CD4-positive, alpha-beta T cell treated with Interleukin-4 for 4 hours (primary cell): ENCODE measurements at places on chromosomes 5 and 9.

- DNase-seq: no peak
Observed at GRCh38 chr5:150189326-150189725, 536 bp upstream of the SLC6A7 start.

- no peak for DNase-seq
Observed at GRCh38 chr5:139141446-139142204, 56.5 kb downstream of the SIL1 start.

- no peak for DNase-seq
Observed at GRCh38 chr9:95736370-95736769, 139.1 kb upstream of the ERCC6L2 start.

- DNase-seq: no peak
Observed at GRCh38 chr5:67033880-67034651, 162.5 kb downstream of the CD180 start.

GRCh38 chr9:28770226-28770625, 1196.9 kb upstream of the C9orf72 start:
- DNase-seq: no peak

DNA sequence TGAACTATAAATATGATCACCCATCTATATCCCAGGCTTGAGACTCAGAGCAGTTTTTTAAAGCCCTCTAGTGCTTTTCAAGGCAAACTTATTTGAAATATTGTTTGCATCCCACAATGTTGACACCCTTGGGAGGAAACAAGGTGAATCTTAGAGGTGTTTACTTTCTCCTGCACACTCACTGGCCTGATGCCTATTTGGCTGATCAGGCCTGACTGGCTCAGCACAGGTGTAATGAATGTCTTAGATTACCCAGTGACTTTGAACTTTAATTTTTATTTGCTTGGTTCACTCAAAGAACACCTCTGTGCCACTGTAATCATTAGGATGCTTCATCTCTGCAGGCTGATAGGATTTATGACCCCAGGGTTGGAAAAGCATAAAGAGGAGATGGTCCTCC, 158.3 kb downstream of the KCTD16 start:
- no peak for DNase-seq

GRCh38 chr5:172953776-172954675, 5.2 kb upstream of the RPL26L1 start:
- DNase-seq: no peak

DNA sequence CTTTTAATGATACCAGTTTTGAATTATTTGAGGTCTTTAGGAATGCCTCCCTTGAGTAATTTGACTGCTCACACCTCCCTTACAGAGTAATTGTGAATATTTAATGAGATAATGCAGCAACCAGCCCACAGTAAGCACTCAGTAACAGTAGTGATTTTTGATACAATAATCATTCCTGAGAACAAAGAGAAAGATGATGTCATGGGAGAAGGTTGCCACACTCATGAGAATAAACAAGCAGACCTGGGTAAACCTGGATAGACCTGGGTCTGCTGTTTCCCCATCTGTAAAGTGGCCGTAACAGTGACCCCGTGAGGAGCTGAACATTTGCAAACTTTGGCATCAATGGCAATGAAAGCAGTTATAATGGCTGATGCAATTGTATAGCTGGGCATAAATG, 4.2 kb downstream of the C1QTNF2 start:
- no peak for DNase-seq

DNA sequence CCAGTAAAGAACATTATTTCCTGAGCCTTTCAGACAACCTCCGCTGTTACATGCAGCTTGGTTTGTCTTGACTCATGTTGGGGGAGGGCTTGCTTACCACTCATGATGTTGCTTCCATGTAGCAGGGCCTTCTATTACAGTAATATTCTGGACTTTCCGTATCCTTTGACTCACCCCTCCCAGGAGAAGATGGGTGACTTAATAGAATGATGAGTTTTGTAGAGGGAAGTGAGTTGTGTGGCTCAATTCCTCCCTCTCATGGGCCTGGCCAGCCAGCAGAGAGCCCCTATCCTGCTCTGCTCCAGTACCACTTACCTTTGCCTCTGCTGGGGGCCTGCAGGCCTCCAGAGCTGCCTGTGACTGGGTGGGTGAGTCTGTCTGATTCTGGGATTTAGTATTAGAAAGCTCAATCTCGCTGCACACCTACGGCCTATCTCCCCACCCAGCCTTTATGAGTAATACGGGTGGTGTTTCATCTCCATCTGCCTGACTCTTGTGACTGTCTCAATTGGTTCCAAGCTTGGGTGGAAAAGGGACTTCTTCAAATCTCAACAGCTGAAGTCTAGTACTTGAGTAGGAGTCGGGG, 52.6 kb upstream of the KLF9 start:
- no peak for DNase-seq

GRCh38 chr9:104361207-104361606, 142.9 kb upstream of the OR13F1 start:
- DNase-seq: no peak

DNA sequence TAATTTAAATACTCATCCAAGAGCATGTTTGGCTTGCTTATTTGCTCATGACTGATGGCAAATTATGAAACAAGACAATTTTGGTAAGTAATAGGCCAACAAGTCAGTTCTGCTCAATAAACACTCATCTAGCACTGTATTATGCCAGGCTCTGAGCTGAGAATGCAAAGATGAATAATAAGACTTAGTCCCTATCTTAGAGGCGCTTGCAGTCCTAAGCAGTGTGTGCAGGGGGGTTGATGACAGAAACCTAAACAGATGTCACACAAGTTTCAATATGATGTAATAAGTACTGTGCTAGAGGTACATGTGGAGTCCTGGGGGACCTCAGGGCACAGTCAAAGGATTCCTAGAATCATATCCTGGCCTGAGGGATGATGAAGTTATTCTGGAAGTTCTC, 287.6 kb upstream of the ADRA1B start:
- DNase-seq: no peak

GRCh38 chr5:108216890-108217289, 165.0 kb downstream of the FBXL17 start:
- no peak for DNase-seq

DNA sequence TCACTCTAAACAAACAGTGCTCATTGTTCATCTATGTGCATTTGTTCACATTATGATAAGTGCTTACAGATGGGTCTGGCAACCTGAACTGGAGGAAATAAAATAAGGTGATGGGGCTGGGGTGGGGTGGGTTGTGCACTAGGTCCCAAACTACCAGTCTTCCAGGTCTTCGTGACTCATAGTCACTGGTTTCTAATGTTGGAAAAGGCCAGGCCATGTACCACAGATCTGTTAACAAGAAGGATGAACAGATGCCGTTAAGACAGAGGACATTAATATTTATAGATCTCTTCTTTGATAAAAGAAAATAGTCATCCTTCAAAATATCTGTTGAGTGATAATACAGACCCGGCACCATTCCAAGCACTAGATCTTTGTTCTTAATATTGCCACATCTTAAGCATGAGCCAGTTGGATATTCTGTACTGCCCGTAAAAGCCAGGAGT, 71.4 kb upstream of the STARD4 start:
- no peak for DNase-seq

GRCh38 chr5:8184455-8185063, 315.6 kb downstream of the MTRR start:
- DNase-seq: no peak

GRCh38 chr5:55915783-55916182, 64.6 kb downstream of the IL31RA start:
- DNase-seq: no peak

- no peak for DNase-seq
Observed at GRCh38 chr5:23977997-23978396, 470.6 kb downstream of the PRDM9 start.

GRCh38 chr9:109117856-109118807, 1.6 kb downstream of the TMEM245 start:
- DNase-seq: peak; percentile 83

DNA sequence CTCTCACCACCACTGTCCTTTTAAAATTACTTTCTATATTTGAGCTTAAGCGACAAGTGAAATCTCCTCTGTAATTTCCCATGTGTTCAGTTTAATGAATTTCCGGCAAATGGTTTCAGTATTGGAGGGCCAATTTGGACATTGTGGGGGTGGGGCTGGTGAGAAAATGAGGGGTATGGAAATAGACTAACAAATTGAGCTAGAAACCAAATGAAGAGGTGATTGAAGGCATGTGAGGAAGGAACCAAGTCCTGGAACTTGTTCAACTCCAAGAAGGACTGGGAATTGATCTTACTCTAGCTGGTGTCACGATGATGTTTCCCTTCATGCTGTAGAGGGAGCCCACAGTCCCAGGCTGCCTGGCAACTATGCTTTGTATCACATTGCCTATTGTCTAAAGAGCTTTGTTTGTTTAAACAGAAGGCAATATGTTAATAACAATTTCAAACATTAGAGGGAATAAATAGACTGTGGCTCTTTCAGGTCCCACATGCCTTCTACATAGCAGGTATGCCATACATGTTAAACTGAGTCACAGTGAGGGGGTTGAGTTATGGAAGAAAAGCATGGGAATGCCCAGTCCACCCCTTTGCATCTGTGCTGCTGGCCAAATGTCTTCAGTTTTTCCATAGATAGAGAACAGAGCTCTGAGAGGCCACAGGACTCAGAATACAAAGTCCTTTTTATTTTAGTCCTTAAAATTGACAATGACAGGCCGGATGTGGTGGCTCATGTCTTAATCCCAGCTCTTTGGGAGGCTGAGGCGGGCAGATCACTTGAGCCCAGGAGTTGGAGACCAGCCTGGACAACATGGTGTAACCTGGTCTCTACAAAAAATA, 25.0 kb upstream of the MATR3 start:
- no peak for DNase-seq
